ENCODE measurements at places on chromosomes 12 and 14.

- DNase-seq: no peak
Observed at GRCh38 chr14:90676912-90677311, 139.3 kb downstream of the TTC7B start.

- no peak for DNase-seq
Observed at GRCh38 chr14:89293314-89293916, 123.6 kb downstream of the FOXN3 start.

DNA sequence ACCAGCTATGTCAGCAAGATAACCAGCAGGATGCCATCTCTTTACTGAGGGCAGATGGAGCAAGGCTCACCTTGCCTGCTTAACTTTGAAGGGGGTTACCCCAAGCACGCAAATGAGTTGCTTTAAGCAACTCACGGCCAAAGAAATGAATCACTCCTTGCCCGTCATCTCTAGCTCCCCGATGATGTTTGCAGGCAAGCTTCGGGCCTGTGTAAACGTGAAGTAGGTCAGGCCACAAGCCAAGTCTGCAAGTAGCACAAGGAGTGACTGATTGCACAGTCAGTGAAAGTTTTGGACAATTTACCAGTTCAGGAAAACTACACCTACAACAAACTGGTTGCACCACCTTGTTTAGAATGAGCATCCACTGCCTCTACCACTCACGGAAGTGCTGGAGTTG lies 699.7 kb upstream of the TBX3 start:
- DNase-seq: no peak

DNA sequence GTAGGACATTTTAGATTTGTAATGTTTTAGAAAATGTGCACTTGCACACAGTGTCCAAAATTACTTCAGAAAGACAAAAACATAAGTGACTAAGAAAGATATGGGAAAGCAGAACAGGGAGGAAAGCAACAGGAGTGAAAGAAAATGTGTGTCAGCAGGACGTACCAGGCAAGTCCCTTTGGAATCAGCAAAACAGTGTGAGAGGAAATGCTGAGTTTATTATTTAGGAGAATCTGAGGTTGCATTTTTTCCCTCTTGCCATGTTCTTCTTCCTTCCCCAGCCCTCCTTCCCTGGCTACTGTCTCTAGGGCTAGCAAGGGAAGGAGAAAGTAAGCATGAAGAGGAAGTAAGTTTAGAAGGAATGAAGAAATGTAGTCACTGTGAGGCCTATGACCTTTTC lies 67.7 kb upstream of the CD163 start:
- DNase-seq: no peak

DNA sequence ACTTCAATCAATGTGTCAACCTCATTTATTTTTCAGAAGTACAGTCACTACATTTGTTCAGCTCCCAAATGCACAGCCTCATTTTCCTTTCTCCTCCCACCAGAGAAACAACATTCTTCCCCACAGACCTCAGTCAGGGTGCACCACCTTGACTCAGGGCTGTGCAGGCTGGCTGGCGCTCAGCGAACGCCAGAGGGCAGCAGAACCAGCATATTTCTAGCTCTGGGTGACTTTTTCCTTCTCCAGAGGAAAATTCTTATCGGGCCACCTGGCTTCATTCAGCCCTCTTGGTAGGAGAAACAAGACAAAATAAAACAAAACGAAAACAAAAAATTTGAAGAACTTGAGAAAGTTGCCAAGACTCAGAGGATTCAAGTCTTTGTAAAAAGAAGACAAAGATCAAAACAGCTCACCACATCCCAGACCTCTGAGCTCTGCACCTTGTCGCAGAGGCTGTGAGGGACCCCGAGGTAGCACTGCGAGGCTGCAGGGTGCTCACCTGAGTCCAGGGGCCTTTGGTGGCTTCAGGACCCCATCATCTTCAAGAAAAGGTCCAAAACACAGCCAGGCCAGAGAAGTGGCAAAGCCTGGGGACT lies 33.7 kb downstream of the PAH start:
- DNase-seq: no peak

DNA sequence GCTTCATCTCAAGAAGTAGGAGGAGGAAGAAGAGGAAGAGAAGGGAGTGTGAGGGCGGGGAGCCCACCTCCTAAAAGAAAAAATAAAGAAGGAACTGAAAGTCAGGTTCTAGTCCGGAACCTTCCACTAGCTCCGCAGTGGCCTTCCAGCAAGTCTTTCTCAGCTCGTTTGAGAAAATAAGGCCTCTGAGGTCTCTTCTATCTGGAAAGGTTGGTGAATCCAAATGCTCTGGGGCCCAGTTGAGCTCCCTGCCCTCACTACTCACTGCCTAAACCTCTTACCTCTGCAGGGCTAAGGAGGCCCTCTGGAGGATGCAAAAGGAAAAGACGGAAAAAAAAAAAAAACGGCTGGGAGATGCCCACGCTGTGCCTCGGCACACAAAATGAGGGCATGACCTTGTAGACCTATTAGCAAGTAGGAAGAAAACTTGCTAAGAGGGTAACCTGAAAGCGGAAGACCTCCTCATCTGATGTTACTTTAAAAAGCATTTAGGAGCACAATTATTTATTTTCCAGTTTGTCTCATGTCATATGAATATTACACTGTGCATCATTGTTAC lies 35.9 kb downstream of the FBLN5 start:
- DNase-seq: no peak

DNA sequence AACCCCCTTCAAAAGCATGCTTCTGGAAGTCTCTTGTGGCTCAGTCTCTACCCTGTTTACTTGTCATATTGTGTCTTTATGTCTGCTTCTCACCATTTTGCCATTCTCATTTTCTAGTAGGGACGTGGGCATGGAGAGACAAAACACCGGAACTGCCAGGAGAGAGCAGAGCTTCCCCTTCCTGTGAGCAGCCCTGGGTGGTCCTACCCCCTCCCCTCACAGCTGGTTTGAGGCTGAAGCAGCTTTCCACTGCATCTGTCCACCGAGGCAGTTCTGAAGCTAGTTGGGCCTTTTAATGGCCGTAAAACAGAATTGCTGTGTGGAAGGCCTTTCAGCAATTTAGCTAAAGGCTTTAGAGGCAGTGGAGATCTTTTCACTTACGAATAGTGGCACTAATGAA lies 77.0 kb downstream of the PELI2 start:
- DNase-seq: no peak

GRCh38 chr14:94631536-94632304 lies 19.5 kb downstream of the SERPINA3 start:
- DNase-seq: no peak

DNA sequence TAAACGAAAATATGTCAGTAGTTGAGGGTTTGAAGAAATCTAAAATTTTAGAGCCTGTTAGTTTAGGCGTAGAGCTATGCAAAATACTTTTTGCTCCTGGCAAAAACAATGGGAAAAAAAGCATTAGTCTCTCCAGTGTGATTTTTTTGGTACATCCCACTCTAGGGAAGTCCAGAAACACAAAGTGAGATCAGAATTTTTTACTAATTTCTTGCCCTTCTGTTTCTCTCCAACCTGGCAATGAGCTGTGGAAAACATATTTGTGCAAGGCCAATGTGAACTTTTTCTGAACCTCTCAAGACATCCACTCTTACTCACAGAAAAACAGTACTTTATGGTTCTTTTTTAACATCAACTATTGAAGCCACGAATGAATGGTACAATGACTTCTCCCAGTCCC lies 56.9 kb upstream of the DCN start:
- no peak for DNase-seq

DNA sequence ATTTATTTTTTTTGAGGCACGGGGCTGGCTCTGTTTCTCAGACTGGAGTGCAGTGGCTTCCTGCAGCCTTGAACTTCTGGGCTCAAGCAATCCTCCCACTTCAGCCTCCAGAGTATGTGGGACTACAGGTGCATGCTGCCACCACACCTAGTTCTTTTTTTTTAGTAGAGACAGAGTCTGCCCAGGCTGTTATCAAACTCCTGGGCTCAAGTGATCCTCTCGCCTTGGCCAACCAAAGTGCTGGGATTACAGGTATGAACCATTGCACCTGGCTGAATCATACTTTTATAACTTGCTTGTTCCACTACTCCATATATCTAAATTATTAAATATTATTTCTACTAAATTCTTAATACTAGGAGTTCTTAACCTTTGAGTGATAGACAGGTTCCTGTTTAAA lies 111.6 kb downstream of the BTG1 start:
- DNase-seq: no peak

DNA sequence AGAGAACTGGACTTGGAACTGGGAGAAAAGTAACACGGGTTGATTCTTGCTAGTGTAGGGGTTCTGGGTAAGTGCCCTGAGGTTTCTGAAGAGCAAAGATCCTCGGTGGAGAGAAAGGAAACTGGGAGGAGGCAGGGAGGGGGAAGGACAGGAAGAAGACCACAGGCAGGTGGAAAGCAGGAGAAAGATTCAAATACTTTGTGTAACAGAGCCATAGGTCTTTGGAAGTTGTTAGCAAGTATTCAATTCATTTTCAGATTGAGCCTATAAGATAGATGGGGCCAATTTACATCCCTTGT lies 1.3 kb downstream of the PNP start:
- DNase-seq: no peak

DNA sequence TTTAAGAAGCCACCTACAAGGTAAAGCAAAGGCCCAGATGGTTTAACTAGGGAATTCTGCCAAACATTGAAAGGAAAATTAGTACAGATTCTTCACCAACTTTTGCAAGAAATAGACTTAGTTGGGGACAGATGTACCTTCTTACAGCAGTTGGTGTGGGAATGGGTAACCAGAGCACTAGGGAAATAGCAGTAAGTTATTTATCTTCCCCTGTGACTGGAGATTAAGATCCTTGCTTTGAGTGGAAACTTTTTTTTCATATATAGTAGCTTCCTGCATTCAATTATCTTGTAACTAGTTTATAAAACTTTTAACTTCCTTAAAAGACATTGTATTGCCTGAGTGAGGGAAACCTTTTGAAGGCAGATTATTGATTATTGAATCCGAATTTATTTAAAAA lies 44.2 kb downstream of the ARID2 start:
- no peak for DNase-seq

- no peak for DNase-seq
Observed at GRCh38 chr14:72968316-72968715, 42.1 kb downstream of the DCAF4 start.

DNA sequence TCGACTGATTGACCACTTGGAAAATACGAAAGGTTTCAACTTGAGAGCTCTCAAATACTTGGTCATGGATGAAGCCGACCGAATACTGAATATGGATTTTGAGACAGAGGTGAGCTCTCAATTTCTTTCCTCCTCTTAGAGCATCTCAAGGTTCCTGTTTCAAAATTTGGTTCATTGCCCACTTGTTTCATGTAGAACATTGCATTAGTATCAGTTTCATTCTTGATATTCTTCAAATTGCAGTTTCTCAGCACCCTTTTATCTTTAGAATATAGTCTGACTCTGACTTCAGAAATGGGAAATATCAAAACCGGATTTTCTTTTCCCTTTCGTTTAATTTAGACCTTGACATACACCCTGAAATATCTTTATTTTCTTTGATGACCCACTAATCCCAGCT lies 8.8 kb downstream of the DDX47 start:
- DNase-seq: no peak

- no peak for DNase-seq
Observed at GRCh38 chr12:70982991-70983390, 62.5 kb upstream of the PTPRR start.

GRCh38 chr12:57577981-57578758 lies 12.8 kb upstream of the PIP4K2C start:
- DNase-seq: no peak

- peak; percentile 28 for DNase-seq
Observed at GRCh38 chr12:80684077-80684495, 23.3 kb upstream of the MYF6 start.

DNA sequence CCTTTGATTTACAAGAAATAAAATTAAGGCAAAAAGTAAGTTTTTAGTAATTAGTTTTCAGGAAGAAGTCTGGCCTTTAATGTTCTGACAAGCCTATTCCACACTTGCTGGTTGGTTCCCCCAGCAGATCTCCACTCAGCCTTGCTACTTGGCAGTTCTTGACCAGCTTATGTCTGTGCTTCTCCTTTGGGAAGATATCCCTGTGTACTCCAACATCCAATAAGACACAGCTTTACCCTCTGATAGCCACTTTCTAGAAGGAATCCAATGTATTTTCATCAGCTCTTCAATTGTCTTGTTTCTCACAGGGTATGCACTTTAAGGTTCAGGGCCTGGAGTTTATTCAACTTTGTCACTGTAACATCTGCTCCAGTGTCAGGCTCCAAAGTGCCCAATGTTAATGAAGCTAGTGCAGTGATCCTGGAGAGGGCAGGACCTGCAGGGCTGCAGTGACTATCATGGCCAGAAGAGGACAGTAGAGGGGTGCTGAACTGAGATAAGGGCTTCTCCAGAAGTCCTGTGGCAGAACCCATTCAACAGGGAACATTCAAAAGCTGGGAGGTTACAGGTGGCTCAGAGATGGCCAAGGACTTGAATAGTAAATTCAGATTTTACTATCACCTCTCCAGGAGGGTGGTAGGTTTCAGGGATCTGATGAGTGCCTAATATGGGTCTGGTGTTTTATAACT lies 22.9 kb downstream of the JKAMP start:
- no peak for DNase-seq

DNA sequence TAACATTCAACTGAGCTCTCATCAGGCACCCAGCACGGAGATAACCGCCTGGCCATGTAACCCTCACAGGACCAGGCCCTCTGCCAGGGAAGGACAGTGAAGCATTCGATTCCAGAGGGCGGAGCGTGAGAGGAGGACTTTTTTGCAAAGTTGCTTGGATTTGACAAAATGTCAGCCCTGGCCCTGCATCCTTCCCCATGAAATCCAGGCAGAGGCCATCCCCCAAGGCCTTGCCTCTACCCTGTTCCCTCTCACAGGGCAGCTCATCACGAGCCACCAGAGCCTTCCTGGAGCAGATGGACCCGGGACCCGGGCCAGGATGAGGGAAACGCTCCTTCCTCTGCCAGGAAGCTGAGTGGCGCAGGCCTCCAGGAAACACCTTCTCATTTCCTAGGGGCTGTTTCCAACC lies 17.0 kb downstream of the CAMKK2 start:
- DNase-seq: no peak

- DNase-seq: no peak
Observed at GRCh38 chr12:123091230-123092150, 59.4 kb downstream of the PITPNM2 start.

Data from NCI-H2081 treated with DMSO at 0.1 percent for 48 hours (cell line).